ENCODE measurements at places on chromosomes 5 and 9.

DNA sequence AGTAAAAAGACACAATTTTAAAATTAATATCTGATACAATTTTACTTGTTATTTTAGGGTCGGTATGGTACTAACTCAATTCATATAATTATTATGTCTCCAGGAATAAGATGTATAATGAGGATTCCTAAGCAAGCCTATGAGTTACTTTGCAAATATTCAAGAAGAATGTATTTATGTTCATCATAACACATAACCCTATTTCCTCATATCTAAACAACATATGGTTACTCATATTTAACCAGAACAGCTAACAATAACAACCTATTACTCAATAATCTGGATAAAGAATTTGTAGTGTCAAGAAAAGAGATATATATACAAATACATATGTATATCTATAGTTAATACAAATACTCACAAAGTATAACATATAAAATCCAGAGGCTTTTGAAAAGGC lies 285.9 kb downstream of the ARL15 start:
- no peak for DNase-seq

GRCh38 chr9:114738581-114739316 lies 56.8 kb upstream of the TEX48 start:
- DNase-seq = no peak

- DNase-seq = no peak
Measured at GRCh38 chr5:135901633-135902032, 6.0 kb upstream of the IL9 start.

- no peak for DNase-seq
Measured at GRCh38 chr5:98911280-98912040, 17.3 kb downstream of the CHD1 start.

DNA sequence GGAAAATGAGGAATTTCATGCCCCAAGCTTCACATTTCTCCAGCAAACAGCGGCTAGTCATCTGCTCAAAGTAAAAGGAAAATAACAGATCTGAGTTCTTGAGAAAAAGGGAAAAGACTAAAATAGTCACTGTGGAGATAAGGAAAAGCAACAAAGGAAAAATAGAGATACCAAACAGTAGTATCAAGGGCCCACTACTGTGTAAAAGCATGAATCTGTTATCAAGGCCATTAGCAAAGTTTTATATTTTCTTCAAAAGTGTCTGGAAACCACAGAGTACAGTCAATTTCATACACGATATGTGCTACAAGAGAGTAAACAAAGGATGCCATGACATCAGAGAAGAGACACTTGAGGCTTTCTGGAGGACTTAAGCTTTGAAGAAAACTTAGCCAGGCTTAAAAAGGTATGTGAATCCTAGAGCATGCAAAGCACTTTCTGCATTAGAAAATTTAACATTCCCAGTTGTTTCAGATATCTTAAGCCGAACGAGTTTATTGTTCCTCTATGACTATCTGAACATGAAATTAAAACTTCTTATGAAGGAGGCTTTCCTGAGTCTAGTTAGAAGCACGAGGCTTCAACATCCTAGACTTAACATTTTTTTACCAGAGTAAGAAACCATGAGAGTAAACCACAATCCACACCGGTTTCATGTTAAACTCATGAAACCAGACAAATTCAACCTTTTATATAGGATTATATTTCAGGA lies 1.2 kb downstream of the TTC33 start:
- DNase-seq = no peak

- DNase-seq = no peak
Measured at GRCh38 chr9:107029146-107029545, 166.2 kb downstream of the ZNF462 start.

DNA sequence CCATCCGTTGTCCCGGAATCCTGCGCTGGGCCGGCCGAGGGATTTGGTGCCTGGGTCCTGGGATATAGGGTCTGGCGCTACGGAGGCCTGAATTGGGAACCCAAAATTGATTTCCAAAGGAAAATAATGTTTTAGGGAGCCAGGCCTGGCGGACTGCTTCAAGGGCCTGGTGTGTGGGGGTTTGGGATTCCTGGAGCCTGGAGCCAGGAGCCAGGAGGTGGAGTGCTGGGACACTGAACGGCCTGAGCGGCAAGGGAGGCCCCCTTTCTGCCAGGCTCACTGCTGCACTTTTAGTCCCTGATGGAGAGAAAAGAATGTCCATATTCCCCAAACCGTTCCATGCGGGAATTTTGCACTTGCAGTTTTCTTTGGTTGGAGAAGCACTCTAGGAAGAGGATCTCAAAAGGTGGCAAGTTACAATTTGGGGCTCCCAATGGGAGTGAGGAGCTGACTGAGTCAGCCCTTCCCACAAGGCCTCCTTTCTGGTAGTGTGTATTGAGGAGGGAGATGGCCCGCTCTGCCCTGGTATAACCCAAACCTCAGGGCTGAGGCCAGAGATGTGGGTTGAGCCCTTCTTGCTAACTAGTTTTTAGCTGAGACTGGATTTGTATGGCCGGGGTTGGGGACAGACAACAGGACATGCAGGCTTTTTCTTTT lies 2.2 kb downstream of the LMX1B start:
- DNase-seq = no peak

DNA sequence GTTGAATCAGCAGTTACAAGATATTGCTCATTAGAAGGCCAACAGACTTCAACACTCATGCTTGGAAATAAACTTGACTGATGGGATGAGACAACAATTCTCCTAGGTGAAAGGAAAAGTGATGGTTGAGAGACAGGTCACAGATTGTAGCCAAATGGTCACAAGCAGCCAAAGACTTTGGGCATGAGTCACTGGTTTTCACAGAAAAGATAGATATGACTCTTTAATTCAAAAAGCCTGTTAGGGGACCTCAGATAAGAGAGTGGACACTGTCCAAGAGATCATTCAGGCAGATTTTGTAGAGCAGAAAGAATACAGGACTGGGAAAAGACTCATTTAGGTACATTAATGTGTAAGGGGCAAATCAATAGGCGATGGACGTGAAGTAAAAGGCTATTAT lies 982.5 kb downstream of the MAT2B start:
- no peak for DNase-seq

GRCh38 chr5:68149189-68149588 lies 66.4 kb upstream of the PIK3R1 start:
- no peak for DNase-seq

DNA sequence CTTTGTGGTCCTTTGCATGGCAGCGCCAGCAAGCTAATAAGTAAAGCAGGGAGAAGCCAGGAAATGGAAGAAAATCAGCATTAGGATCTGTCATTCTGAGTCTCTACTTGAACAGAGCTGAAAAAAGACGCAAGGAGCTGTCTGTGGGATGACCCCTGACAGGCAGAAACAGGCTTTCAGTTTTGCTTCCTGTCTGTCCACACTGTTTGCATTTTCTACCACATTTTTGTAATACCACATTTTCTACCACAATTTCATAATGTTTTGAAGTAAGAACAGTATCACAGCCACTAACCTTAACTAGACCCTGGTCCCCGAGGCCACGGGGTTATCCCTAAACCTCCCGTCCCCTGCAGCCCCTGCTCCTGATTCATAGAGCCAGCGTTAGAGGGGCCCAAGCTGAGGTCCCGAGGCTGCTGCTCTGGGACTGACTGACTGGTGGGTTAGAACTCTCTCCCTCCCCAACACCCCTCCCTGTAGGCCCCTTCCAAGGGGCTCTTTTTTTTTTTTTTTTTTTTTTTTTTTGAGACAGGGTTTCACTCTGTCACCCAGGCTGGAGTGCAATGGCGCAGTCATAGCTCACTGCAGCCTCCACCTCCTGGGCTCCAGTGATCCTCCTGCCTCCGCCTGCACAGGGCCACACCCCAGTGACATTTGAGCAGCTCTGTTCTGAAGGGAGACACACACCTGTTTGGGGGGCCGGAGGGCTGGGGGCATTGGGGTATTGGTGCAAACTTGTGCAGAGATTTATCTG lies 4.0 kb upstream of the CLIC3 start:
- DNase-seq = no peak

- no peak for DNase-seq
Measured at GRCh38 chr5:141881886-141882285, 3.7 kb upstream of the PCDH1 start.

- DNase-seq = no peak
Measured at GRCh38 chr5:56361398-56361797, 128.3 kb upstream of the ANKRD55 start.

DNA sequence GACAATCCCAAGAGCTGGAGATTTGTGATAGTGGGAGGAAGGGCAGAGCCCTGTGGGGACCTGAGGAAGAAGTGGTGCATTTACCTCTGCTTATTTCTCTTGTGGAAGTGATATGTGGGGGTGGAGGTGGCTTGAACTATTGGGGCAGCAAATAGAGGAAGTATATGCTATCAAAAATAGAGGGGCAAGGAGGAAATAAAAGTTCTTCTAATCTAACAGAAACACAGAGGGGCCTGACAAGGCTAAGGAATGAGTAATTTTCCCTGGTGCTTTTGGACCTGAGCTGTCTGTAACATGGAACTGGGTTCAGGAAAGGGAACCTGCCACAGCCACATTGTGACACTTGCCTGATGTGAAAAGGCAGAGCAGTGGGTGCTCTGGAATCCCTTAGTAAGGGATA lies 378.6 kb upstream of the KLF4 start:
- DNase-seq = no peak

DNA sequence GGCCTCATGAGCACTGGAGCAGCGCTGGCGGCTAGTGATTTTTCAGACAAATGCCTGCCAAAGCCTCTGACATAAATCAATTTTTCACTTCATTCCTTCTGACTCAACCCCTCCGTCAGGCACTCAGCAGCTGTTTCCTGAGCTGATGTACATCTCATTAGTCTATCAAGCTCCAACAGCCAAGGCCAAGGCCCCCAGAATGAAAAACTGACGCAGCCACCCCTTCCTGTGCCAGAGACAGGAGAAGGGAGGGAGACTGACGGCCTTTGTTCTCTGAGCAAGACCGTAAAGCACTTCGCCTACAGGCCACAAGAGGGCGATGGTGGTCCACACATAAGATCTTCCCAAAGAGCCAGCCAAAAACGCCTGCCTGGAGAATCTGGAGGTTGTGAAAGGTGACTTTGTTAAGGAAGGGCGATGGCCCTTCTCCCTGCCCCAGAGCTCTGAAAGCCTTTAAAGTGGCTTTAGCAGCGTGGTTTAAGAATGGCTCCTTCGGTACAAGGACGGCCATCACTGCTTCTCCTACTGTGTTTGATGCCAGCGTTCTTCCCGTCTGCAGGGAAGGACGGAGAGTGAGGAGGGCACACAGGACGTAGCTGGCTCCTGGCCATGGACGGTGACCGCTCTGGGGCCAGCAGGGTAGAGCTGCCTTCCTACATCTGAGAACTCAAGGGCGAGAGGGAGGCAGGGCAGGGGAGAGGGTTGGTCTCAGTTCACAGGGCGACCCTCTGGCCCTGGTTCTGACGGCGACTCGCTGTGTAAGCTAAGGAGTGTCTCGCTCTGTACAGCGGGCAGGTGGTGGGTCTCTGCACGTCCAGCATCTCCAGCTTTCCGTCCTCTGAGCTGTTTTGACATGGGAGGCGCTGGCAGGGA lies 37.0 kb downstream of the ALG2 start:
- DNase-seq = no peak

DNA sequence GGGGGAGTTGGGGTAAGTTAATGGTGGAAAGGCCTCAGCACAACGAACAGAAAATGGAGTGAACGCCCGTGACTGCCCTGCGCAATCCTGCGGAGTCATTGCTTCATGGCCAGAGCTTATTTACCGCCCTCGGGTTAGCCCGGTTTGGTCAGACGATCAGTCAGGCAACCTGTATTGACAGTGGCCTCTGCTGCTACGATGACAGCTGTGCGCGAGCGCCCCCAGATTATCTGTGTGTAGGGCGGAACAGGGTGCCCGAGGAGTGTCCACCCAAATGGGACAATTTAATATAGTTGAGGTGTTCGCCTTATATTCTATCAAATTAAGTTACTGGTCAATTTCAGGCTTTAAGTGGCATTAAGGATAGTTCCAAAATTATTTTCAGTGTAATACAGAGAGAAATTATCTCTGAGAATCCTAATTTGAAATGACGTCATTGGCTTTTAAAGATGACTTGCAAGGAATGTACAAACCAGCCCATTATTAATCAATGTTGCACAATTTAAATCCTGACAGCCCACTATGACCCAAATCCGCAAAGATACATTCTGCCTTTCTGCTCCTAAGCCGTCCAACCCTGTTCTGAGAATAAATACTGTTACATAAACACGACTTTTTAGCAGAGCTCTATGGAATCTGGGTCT lies 879 bp upstream of the UBQLN1 start:
- DNase-seq = no peak

GRCh38 chr5:1468629-1469527 lies 23.6 kb upstream of the SLC6A3 start:
- no peak for DNase-seq

DNA sequence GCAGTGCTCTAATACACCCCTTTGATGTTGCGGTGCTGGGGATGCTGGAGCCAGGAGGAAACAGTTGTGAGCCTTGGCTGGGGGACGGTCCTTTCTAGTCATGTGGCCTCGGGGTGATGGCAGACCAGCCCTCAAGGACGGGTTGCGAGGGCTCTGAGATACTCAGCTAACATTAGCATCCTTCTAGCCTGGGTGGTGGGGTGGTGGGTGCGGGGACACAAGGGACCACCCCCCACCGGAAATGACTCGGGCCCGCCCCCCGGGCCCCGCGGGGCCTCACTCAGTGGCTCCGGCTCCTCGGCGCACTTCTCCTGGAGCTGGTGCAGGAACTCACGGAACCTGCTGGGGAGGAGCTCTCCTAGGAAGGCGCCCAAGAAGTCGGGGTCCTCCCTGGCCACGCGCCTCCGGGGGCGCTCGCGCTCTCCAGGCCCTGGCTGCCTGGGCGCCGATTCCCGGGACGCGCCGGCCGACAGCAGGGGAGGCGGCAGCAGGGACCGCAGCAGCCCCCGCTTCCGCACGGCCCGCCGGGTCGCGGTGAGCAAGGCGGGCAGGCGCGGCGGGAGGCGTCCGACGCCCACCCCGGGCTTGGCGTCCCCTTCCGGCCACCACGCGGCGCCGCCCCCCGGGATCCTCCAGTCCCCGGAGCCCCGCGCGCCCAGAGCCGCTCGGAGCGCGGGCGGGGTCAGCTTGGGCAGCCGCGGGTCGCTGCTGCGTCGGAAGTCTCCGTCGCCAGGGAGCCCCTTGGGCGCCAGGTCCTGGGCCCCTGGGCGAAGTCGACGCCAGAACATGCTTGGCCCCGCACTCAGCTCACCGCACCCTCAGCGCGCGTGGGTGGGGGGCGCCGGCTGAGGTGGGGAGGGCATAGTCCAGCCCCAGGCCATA lies 873 bp downstream of the C9orf50 start:
- DNase-seq = no peak

DNA sequence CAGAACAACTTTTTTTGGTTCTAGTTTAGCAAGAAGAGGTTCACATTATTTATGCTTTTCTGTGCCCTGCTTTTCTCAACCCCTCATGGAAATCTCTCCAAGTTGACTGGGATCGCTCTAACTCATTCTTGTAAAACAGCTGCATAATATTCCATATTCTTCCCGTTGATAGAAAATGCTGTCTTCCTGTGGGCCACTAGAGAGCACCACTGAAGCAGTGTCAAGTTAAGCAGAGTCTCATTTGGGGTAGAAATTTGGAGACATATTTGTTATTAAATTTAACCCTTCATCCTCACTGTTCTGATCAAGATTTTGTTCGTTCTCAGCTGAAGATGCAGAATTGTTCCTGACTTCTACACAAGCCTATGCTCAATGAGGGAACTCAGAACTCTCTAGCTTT lies 140.1 kb downstream of the CEMIP2 start:
- no peak for DNase-seq
